ENCODE measurements at places on chromosomes 2 and 18.

- DNase-seq, result no peak
Observed at GRCh38 chr2:119294671-119295070, 71.0 kb downstream of the STEAP3 start.

DNA sequence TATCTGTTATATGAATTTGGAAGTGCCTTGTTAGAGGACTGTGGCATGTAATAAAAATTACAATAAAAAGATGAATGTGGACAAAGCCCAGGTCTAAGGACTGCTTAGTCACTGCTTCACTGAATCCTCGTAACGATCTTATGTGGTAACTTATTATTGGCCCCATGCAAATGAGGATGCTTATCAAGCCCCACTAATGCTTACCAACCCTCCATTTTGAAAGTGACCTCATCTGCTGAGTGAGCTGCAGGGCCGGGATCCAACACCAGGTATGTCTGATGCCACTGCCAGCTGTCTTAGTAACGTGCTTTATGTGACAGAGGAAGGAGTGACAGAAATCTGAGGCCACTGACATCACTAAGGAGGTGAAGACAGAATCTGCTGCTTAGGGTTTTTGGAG, 65.3 kb upstream of the CCDC85A start:
- DNase-seq, result no peak

- DNase-seq, result no peak
Observed at GRCh38 chr2:101433465-101433864, 41.4 kb downstream of the RFX8 start.

DNA sequence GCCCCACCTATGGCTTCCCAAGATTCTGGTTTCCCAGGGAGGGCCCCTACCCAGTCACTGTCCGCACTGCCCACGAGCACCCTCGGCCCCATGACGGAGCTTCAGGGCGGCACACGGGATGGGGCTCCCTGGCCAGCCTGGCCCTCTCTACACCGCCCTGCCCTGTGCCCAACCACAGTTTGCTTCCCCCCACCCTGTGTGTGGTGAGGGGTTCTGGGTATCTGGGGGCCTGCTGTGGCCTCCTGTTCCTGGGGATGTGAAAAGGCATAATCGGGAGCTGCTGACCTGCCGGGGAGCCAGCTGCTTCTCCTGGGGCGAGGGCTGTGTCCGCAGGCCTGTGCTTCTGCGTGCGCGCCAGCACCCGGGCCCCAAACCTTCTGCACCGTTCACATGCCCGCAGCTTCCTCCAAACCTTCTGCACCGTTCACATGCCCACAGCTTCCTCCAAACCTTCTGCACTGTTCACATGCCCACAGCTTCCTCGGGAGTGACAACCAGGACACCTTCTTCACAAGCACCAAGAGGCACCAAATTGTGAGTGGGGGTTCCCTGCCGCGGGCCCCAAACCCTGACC, 12.4 kb downstream of the ANO7 start:
- no peak for DNase-seq

DNA sequence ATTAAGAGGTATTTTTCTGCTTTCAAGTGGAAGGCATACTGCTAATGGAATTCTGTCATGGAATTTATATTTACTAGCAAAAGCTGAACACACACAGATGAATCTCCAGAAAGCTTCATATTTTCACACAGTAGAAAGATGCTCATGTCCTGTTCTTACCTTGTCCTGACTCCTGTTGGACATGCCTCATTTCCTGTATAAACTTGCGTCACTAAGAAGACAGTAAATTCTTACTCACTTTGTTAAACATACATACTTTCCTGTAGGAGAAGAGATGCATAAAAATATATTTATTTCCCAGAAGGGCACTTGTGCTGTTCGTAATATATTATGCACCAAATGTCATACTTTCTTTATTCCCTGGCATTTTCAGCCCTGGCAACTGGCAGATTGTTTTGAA, 238.3 kb upstream of the RASGRP3 start:
- no peak for DNase-seq
